ENCODE measurements at places on chromosomes 16 and 17. TPM values are rescaled to one million over a fixed set of nuclear protein-coding genes. Genes with fewer than 3 reads are reported as not detected.

DNA sequence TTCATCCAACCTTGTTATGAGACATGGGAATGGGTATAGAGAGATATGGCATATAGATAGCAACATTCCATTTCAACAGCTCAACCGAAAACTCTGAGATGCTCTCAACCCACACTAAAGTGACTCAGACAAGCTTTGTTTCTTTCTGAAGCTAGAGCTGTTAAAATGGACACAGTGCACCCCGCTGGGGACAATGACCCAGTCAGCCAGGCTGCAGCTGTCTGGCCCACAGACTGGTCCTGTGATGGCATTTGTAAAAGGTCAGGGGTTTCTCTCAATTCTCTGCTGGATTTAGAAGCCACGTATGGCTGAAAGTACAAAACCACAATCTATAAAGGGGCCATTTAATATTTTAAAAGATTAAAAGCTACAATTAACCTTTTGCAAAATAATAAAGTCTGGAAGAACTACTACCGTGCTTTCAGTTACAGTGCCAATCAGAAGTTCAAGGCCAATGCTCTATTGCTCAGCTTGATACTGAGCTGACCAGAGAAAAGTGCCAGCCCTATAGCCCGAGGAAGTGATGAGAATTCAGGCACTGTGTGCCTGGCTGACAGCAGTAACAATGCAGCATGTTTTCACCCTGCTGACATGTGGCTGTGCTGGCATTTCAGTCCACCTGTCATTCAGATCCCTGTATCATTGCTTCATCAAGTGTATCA lies 60.2 kb downstream of the TEX2 start:
- DNase-seq: peak; percentile 83

Gene SCNN1B
- 0.59 TPM for total RNA-seq

Gene RFNG
- 37.7 TPM for total RNA-seq

Gene FBXO39
- total RNA-seq: 0.56 TPM

- DNase-seq: peak; percentile 34
These were observed 10.1 kb upstream of the CA4 start for GRCh38 chr17:60139438-60140285.

Gene MAP3K3
- total RNA-seq: 19.5 TPM

DNA sequence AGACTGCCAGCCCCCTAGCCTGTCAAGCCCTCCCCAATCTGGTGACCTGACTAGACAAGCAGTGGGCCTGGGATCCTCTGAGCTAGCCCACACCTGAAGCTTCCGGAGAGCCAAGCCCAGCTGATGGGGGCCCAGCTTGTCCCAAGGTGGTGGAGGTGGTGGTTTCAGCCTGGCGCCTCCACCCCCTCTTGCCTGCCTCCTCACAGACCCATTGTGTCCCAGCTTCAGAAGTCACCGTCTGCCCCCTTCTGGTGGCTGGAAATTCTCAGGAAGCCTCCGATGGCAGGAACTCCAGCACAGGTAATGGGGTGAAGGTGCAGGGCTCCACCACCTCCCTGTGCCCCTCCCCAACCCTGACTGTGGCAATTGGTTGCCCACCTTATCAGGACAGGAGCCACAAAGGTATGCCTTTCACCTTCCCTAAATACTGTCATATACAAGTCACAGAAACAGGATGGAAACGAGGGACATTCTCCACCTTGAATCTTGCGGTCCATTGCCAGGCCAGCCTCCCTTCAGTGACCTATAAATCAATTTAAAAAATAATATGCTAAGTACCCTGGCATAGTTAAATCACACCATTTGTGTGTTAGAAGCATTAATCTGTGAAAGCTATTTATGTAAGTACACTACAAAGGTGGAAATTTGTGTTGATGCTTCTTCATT lies 66.0 kb upstream of the ZNF423 start:
- DNase-seq: peak; percentile 9

DNA sequence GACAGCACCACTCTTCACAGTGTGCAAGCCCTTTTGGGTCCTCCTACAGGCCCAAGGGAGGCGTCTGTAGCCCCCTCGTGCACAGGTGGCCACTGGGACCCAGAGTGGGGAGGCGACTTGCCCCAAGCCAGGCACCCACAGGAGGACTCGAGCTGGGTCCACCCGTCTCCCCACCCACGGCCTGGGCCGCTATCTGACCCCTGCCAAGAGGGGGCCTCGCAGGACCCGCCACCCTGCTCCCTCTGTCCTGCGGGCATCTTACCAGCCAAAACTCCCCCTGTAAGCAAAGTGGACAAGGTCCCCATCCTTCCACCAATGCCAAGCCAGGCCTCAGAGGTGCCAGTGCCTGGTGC lies 31.1 kb downstream of the CNGB1 start:
- DNase-seq: no peak

GRCh38 chr16:21277927-21278706 lies at the start of gene CRYM:
Gene CRYM, minus strand, starts transcription at chr16:21278290. Its CDS starts 39 bp downstream, at chr16:21278251.
- peak; percentile 30 for DNase-seq

GRCh38 chr17:50955667-50956120 lies 89.5 kb upstream of the TOB1 start:
- no peak for DNase-seq

DNA sequence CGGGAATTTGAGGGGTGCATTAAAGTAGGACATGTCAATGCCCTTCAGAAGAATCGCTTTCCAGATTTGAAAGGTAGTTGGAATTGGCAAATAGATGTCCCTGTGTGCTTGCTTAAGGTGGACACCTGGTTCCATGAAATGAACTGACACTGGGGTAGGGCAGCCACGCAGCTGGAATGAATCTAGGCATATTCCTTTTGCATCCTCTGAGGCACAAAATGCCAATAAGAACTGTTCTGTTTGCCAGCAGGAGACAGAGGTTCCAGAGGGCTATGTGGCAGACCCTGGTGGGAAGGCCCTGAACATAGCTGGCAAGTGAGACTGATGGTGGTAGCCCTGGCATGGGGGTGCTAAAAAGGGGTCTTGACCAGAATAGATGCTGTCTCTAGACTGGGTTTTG lies 61.5 kb downstream of the SLC6A2 start:
- DNase-seq: no peak

GRCh38 chr17:79261355-79262072 lies 186.9 kb downstream of the ENGASE start:
- no peak for DNase-seq

GRCh38 chr17:74241431-74241830 lies 28.1 kb downstream of the TTYH2 start:
- DNase-seq: no peak

- DNase-seq: peak; percentile 69
These were observed 25.9 kb upstream of the APOH start for GRCh38 chr17:66255112-66255511.

- peak; percentile 95 for DNase-seq
These were observed 17.9 kb upstream of the NSMCE1 start for GRCh38 chr16:27286451-27286850.

- DNase-seq: no peak
These were observed 11.4 kb downstream of the SCGB1C2 start for GRCh38 chr17:148757-149156.

DNA sequence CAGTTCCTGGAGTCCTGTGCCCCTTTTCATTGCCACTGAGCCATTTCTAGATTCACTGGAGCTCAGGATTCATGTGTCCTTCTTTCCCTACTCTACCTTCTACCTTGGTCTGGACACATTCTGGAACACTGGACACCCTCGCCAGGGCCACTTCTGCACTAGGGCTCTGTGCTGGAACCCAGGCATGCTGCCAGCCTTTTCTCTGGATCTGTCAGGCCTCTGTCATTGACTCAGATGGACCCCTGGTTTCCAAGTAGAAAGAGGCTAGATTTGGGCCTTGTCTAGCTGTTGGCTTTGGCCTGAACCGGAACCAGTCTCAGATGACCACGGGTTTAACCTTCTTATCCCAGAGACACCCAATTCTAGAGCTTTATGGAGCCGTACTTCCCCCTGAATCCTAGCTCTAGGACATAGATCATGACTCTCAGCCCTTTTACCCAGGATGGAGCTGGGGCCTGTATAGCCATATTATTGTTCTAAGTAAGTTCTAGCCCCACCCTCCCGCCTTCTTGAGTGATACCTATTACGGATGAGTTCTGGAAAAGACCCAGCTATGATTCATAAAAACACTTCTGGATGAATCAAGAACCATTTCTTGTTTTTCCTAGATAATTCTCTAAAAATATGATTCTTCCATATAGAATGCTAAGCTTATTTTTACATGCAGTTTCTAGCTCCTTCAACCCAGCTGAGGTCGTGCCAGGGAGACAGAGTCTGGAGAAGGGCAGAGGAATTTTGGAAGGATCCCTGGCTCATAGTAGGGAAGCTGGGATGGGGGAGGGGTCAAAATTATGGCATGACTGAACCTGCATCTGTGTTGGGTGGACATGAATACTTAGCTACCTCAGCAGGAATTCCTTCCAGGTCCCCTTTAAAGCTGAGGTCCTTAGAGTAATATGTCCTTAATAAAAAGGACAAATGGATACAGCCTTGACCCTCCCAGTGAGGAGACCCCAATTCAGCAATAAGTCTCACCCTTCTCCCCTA lies 1.1 kb upstream of the CHRNB1 start:
- peak; percentile 90 for DNase-seq

- peak; percentile 92 for DNase-seq
These were observed at the start of gene TEDC2 for GRCh38 chr16:2459647-2460390. Gene TEDC2, plus strand, starts transcription at chr16:2460109. Its CDS starts 36 bp downstream, at chr16:2460145.

Gene PLLP
- total RNA-seq: 1.7 TPM

Gene OTOA
- not detected for total RNA-seq

Gene TMC5
- not detected for total RNA-seq

- no peak for DNase-seq
These were observed 21.1 kb downstream of the IL4R start for GRCh38 chr16:27334838-27335237.

Gene ABCA10
- total RNA-seq: 2.1 TPM

DNA sequence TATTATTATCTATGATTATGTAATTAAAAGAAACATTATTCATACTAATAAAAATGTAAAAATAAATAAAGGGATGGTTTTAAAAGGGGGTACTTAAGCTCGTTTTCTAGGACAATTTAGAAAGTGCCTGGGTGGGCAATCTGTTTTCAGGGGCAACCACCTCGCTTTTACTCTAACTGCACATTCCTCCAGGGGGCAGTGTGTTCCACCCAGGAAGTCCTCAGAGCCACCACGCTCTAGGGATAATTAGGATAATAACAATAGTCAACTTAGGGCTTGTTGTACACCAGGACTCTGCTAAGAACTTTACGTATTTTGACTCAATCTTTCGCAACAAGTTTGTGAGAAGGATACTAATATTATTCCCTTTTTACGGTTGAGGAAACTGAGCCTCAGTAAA lies 396.7 kb upstream of the MAF start:
- DNase-seq: no peak

- DNase-seq: peak; percentile 47
These were observed 1.6 kb upstream of the GAST start for GRCh38 chr17:41710472-41711090.

GRCh38 chr17:28744972-28745785 lies 1.4 kb downstream of the TRAF4 start:
- peak; percentile 48 for DNase-seq

Gene TMC7
- 13.7 TPM for total RNA-seq

GRCh38 chr16:48420437-48420836 lies 35.2 kb upstream of the SIAH1 start:
- peak; percentile 15 for DNase-seq

Gene KRTAP2-1
- total RNA-seq: not detected

Gene GINS2
- 1.5 TPM for total RNA-seq

Gene ABCC11
- total RNA-seq: 0.50 TPM

GRCh38 chr16:23334457-23334853 lies 32.4 kb downstream of the SCNN1B start:
- no peak for DNase-seq

- DNase-seq: peak; percentile 38
These were observed 107.6 kb downstream of the SPECC1 start for GRCh38 chr17:20116683-20117309.

- no peak for DNase-seq
These were observed 16.4 kb downstream of the CDYL2 start for GRCh38 chr16:80788027-80788426.

Gene ADGRG3
- total RNA-seq: not detected

- no peak for DNase-seq
These were observed 92.1 kb downstream of the ZDHHC7 start for GRCh38 chr16:84919269-84919668.

Gene ST6GALNAC2
- total RNA-seq: 73.3 TPM

Gene CD300H
- total RNA-seq: not detected

Gene CYGB
- total RNA-seq: 2.7 TPM

DNA sequence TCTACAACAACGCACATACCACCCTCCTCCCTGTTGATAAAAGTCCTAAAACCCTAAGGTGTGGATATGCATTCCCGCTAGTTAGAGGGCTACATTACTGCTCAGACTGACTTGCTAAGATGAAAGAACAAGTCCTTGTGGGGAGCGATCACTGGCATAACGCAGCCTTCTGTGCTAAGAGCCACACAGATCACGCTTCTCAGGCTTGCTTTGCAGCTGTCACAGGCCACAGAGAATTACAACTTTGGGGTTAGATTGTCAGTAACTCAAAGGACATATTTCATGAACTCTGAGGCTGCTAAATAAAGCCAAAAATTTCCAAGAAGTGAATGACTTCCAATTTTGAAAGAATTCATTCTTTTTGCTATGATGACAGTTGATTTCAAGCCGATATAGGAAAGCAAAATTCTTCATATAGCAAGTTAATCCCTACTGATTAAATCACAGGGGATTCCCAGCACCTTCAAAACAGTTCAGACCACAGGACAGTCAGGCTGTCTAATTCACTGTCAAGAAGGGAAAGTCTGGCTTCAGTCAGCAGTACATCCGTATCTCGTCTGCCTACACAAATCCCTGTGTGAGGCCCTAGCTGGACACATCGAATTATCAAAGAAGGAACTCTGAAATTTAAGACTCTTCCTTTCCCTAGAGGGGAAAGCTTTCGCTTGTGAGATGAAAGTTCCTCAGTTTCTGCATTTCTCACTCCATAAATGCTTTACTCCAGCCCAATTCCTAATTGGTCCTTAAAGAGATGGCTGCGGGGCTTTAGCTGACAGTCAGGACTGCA lies 107.1 kb downstream of the VPS53 start:
- no peak for DNase-seq

- DNase-seq: peak; percentile 75
These were observed 129.4 kb downstream of the TANC2 start for GRCh38 chr17:63095459-63095858.

- no peak for DNase-seq
These were observed 429 bp downstream of the OR2C1 start for GRCh38 chr16:3356118-3356517.

GRCh38 chr17:18064053-18064452 lies 23.7 kb upstream of the DRG2 start:
- no peak for DNase-seq

Gene CCL17
- not detected for total RNA-seq

- DNase-seq: no peak
These were observed 55.9 kb downstream of the IRX6 start for GRCh38 chr16:55379876-55380390.

Data from mammary epithelial cell (primary cell).